ENCODE measurements at places on chromosomes 4 and X. TPM values are rescaled to one million over a fixed set of nuclear protein-coding genes. Genes with fewer than 3 reads are reported as not detected.

GRCh38 chr4:5851637-5852301, 41.1 kb downstream of the CRMP1 start:
- no peak for DNase-seq

DNA sequence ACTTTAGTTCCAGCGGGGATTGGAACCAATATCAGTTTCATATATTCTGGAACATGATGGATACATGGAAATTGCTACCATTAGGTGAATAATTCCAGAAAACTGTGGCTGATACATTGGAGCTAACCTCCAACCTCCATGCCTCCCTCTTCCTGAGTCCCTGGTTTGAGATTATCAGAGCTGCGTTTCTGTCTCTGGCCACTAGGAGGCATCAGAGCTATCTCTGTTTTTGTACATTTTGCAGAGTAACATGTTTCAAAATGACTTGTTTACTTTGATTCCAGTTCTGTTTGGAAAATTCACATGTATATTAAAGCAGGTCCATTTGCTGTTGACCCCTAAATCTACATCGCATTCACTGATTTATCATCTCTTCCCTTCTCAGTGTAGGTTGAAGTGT, 2.4 kb upstream of the RAB40AL start:
- DNase-seq, result peak; percentile 36

DNA sequence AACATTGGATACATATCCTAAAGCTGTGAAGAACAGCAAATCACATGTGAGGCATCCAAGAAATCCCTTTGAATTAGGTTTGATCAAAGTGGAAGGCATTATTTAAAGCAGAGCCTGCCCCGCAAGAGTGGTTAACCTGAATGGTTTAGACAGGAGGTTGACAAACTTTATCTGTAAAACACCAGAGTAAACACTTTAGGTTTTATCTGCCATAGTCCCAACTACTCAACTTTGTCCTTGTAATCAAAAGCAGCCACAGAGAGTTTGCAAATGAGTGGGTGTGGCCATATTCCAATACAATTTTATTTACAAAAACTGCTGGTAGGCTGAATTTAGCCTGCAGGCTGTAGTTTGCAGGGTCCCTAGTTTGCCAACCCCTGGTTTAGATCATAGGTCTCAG, 25.2 kb upstream of the FGFBP2 start:
- DNase-seq, result peak; percentile 12

GRCh38 chrX:133417364-133417763, 2.1 kb upstream of the GPC4 start:
- DNase-seq, result no peak

- DNase-seq, result peak; percentile 29
These were observed 1.1 kb downstream of the PJA1 start for GRCh38 chrX:69163936-69164741.

DNA sequence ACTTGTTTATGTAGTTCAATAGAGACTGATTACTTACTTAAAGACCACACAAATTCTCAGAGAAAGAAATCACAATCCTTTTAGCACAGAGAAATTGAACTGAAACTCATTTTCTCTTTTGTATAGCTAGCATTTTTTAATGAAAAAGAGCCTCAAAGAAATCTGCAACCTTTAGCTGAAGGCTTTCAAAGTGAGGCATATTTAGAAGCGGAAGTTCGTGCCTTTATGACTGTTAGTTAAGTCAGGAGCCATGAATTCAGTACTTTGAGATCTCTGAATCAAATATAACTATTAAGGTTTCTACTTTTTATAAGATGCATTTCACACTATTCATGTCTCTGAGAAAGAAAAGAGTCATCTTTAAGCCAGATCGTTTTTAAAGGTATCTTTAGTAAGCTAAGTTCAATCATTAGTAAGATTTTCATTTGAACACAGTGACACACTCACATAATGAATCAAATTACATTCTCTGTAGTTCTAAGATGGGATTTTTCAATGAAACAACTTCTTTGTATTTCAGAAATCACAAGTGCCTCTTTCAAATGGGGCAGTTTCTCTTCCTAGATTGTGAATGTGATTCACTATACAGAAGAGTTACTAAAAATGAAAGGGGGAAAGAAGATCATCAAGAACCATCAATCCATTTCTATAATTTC, 61.4 kb downstream of the SMARCA1 start:
- no peak for DNase-seq

- DNase-seq, result no peak
These were observed 36.6 kb upstream of the SPARCL1 start for GRCh38 chr4:87565746-87566145.

Gene LRBA
- 98.4 TPM for total RNA-seq

Gene GPC3
- total RNA-seq, result 2.1 TPM

Gene SMAD1
- total RNA-seq, result 39.3 TPM

Gene DMP1
- total RNA-seq, result not detected

Gene RAB33A
- 0.47 TPM for total RNA-seq

All from mucosa of descending colon (tissue), 3 donors.